ENCODE measurements at places on chromosomes 1 and 21. TPM values are rescaled to one million over a fixed set of nuclear protein-coding genes. Genes with fewer than 3 reads are reported as not detected.

The ATP1A4 gene
- 1.1 TPM for total RNA-seq

The LCE3B gene
- not detected for total RNA-seq

The SYDE2 gene
- total RNA-seq, result 21.3 TPM

The KIAA1614 gene
- 4.1 TPM for total RNA-seq

The CDA gene
- 5.3 TPM for total RNA-seq

The TSPEAR gene
- 0.27 TPM for total RNA-seq

The IQCC gene
- 2.0 TPM for total RNA-seq

The RC3H1 gene
- 41.1 TPM for total RNA-seq

- H3K4me3 ChIP-seq, result peak overlapping the region; percentile 11
- H3K4me1 ChIP-seq, result peaks cover 36% of the 10 kb centered on the region
- no peaks in the 10 kb centered on the region for H3K27me3 ChIP-seq
- no peaks in the 10 kb centered on the region for H3K36me3 ChIP-seq
Observed at GRCh38 chr1:107786203-107786845, 178.7 kb downstream of the VAV3 start.

- peak; percentile 86 for DNase-seq
- peaks cover 26% of the 10 kb centered on the region for H3K4me1 ChIP-seq
- H3K4me3 ChIP-seq, result peak overlapping the region; percentile 74
- no peaks in the 10 kb centered on the region for H3K36me3 ChIP-seq
- peak overlapping the region; percentile 98 for H3K27ac ChIP-seq
Observed at GRCh38 chr1:244047621-244048255, 3.3 kb upstream of the ZBTB18 start.

DNA sequence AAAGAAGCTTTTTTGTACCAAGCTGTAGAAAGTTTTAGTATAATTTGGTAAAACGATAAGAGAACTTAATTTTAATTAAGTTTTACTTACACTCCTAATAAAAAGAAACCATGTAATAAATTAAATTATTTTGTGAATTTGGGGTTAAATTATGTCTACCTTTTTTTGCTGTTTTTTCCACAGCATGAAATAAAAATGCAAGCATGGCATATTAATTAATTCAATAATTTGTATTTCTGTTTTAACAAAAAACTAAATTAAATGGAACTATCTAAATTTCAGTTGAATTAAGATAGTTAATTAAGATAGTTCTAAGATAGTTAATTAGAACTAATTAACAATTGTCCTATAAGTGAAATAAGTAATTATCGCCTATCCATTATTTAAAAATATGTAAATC, 39.4 kb downstream of the VANGL2 start:
- DNase-seq, result no peak
- no peak overlapping the region for H3K4me3 ChIP-seq
- H3K36me3 ChIP-seq, result no peaks in the 10 kb centered on the region
- peaks cover 4% of the 10 kb centered on the region for H3K4me1 ChIP-seq
- H3K27me3 ChIP-seq, result no peaks in the 10 kb centered on the region
- no peak overlapping the region for H3K27ac ChIP-seq

GRCh38 chr1:48683839-48684238, 92.9 kb downstream of the BEND5 start:
- no peak overlapping the region for H3K4me3 ChIP-seq
- no peaks in the 10 kb centered on the region for H3K27me3 ChIP-seq
- no peaks in the 10 kb centered on the region for H3K4me1 ChIP-seq
- H3K27ac ChIP-seq, result no peak overlapping the region
- H3K36me3 ChIP-seq, result no peaks in the 10 kb centered on the region

DNA sequence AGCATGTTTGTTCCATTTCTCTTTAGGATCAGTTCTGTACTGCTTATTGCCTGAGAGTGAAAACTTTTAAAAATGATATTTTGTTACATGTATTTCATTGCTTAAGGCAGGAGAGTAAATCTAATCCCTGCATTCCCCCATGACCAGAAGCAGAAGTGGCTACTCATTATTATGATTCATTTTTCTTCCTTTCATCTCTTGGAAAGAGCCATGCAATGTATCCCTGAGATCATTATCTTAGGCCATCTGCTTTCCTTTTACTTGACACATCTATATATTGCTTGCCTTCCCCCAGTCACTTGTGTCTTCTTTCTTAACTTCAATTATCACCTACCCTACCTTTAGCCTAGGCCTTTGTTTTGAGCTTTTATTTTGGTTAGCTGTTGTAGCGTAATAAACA, 430.4 kb upstream of the CHRM3 start:
- no peak for DNase-seq
- no peaks in the 10 kb centered on the region for H3K27me3 ChIP-seq
- H3K4me3 ChIP-seq, result no peak overlapping the region
- H3K36me3 ChIP-seq, result no peaks in the 10 kb centered on the region
- H3K27ac ChIP-seq, result no peak overlapping the region

DNA sequence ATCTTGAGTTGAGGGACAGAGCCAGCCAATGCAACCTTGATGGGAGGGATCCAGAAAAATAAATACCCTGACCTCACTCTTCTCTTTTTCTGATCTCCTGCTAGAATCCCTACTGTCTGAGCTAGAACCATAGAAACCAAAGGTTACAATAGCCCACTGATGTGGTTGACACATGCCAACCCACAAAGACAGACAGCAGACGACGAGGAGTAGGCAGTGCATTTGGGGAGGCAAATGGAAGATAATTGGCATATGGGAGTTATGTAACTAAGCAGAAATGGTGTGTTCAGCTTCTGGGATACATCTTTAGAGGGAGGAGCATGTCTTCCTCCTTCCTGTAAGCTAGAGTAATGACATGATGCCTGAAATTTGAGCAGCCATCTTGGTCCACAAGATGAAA, 171.7 kb upstream of the FGGY start:
- no peaks in the 10 kb centered on the region for H3K4me1 ChIP-seq
- no peaks in the 10 kb centered on the region for H3K36me3 ChIP-seq
- no peak for DNase-seq
- no peak overlapping the region for H3K4me3 ChIP-seq
- H3K27me3 ChIP-seq, result no peaks in the 10 kb centered on the region

- H3K4me1 ChIP-seq, result no peaks in the 10 kb centered on the region
- H3K27ac ChIP-seq, result no peak overlapping the region
- no peak overlapping the region for H3K4me3 ChIP-seq
- H3K36me3 ChIP-seq, result peaks cover 39% of the 10 kb centered on the region
- DNase-seq, result no peak
Observed at GRCh38 chr1:53850082-53850673, 12.1 kb upstream of the NDC1 start.

DNA sequence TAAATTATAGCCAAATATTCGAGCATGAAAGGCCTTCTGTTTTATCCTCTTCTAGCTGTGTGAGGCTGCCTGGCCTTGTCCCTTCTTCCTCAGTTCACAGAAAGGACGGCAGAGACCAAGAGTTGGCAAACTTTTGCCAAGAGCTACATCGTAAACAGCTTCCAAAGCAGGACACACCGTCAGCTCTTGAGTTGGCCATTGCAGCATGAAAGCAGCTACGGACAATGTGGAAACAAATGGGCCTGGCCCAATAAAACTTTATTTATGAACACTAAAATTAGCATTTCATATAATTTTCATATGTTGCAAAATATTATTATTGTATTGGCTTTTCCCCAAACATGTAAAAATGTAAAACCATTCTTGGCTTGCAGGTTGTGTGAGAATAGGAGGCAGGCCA, 10.7 kb downstream of the C21orf58 start:
- no peak overlapping the region for H3K4me3 ChIP-seq
- no peak overlapping the region for H3K27ac ChIP-seq
- H3K4me1 ChIP-seq, result no peaks in the 10 kb centered on the region
- H3K36me3 ChIP-seq, result no peaks in the 10 kb centered on the region
- DNase-seq, result no peak

GRCh38 chr1:65036570-65037051, 70.3 kb upstream of the JAK1 start:
- H3K4me1 ChIP-seq, result peaks cover 9% of the 10 kb centered on the region
- H3K4me3 ChIP-seq, result no peak overlapping the region
- peaks cover 4% of the 10 kb centered on the region for H3K36me3 ChIP-seq
- H3K27ac ChIP-seq, result no peak overlapping the region
- no peak for DNase-seq

- H3K27me3 ChIP-seq, result no peaks in the 10 kb centered on the region
- H3K27ac ChIP-seq, result no peak overlapping the region
Observed at GRCh38 chr1:40857737-40858136, 4.4 kb downstream of the CITED4 start.

- H3K36me3 ChIP-seq, result peaks cover 57% of the 10 kb centered on the region
- no peak for DNase-seq
- no peaks in the 10 kb centered on the region for H3K4me1 ChIP-seq
- no peak overlapping the region for H3K27ac ChIP-seq
Observed at GRCh38 chr1:235181561-235182245, 20.7 kb upstream of the RBM34 start.

GRCh38 chr1:165257969-165258459, 98.5 kb downstream of the LMX1A start:
- H3K4me3 ChIP-seq, result no peak overlapping the region
- DNase-seq, result peak; percentile 47
- H3K27me3 ChIP-seq, result no peaks in the 10 kb centered on the region
- no peaks in the 10 kb centered on the region for H3K36me3 ChIP-seq
- H3K4me1 ChIP-seq, result no peaks in the 10 kb centered on the region

All from lower lobe of right lung (tissue), 2 donors.